Panc1 (cell line): ENCODE measurements at places on chromosomes 6 and 20. TPM values are rescaled to one million over a fixed set of nuclear protein-coding genes. Genes with fewer than 3 reads are reported as not detected.

MOG gene
- total RNA-seq = not detected

EMILIN3 gene
- total RNA-seq = 0.54 TPM

PDE7B gene
- total RNA-seq = 0.03 TPM

RNF5 gene
- 82.3 TPM for total RNA-seq

ECHDC1 gene
- 81.9 TPM for total RNA-seq

APOBEC2 gene
- total RNA-seq = not detected
